Trophoblast cell (in vitro differentiated cells and primary cell): ENCODE measurements at places on chromosomes 1 and 21.

DNA sequence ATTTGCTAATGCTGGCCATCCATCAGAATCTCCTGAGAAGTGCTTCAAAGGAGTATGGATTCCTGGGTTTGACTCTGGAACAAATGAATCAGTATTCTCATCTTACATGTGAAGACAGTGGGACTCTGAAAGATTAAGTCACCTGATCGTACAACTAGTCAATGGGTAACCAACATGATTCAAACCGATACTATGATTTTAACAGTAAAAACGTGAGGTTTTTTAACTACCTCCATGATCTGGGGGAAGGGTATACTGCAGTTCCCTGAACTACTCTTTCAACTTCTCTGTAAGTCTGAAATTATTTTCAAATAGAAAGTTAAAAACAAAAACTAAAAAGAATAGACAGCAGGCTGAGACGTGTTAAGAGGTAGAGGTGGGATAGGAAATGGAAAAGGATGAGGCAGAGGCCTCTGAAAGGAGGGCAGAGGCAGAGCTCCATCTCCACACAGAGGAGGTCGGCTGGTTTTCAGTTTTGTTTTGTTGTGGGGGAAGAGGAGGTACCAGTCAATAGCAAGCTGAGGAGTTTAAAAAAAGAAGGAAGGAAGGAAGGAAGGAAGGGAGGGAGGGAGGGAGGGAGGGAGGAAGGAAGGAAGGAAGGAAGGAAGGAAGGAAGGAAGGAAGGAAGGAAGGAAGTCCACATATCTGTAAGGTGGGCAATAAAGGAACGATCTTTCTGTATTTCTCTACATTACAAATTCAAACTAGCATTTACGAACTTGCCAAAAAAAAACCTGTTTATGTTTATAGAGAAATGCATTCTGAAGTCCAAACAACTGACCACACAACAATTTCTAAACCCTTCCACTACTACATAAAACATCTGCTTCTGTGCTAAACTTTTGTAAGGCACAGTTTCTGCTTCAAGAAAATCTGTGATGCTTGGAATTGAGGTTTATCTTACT is 213.1 kb downstream of the RERE start:
- no peak for DNase-seq

DNA sequence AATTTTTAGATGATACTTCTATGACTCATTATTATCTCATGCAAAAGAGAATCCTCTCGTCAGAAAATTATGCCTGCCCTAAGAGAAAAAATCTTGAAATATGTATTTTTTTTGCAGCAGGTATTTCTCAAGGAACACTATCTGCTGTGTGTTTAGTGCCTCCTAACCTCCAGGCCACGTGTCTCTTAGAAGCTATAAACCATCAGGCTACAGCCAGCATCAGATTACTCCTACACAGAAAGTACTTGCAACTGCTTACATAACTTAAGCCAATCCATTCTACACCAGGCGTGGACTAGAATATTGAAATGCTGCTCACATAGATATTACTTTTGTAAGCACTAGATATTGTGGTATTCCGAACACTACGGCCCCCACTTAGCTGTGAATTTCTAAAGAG is 933.4 kb downstream of the PLA2G4A start:
- no peak for DNase-seq

DNA sequence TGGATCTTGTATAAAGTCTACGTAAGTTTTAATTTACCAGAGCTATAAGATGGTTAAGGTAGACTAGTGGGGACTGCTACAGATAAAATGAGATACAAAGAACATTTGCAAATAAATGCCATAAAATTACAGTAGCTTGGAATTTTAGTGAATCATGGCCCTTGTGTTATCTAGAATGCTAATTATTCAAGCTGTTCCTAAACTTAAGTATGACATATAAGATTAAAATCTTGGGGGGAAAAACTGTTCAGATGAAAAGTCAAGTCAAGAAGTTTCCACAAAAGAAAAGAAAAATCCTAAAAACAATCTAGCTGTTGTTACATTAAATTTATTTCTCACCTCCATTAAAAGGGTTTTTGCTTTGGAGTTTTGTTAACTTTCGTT is 51.7 kb downstream of the SIM2 start:
- no peak for DNase-seq

DNA sequence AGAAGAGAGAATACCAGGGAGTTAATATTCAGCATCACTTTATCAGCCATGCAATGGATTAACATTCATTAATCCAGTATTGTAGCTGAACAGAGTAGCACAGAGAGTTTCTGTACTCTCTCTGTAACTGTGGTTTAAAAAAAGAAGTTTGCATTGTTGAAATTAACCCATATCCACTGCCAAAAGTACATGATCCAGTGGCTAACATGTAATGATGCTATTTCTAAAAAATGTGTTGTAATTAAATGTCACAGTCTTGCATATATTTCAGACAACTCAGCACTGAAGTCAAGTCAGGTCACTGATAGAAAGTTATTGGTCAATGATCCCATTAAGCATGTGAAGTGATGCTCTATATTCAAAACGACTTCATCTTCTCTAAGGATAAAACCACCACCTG is 141.3 kb downstream of the NRIP1 start:
- no peak for DNase-seq

- DNase-seq, result peak; percentile 45
Measured at GRCh38 chr1:206579747-206580437, 32.4 kb downstream of the EIF2D start.

DNA sequence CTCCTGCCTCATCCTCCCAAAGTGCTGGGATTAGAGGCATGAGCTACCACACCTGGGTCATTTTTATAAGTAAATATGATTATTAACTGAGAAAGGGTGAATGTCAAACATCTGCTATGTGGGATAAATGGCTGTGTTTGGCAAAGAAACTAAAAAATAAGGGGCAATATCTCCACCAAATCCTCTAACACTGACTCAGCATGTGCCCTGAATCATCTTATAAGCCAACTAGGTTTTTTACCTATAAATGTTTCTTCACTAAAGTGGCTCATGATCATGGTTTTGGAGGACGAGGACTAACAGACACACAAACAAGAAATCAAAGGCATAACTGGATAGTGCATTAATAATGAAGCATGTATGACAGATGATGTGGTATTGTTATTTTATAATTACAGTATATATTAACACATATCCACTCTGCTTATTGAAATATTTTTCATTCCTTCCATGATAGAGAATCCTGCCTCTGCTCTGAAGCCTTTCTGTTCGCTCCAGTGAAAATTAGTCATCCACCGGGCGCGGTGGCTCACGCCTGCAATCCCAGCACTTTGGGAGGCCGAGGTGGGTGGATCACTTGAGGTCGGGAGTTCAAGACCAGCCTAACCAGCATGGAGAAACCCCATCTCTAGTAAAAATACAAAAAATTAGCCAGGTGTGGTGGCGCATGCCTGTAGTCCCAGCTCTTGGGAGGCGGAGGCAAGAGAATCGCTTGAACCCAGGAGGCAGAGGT is 11.7 kb upstream of the ARHGAP29 start:
- DNase-seq, result peak; percentile 35

- no peak for DNase-seq
Measured at GRCh38 chr1:112342558-112342957, 53.5 kb upstream of the CTTNBP2NL start.

DNA sequence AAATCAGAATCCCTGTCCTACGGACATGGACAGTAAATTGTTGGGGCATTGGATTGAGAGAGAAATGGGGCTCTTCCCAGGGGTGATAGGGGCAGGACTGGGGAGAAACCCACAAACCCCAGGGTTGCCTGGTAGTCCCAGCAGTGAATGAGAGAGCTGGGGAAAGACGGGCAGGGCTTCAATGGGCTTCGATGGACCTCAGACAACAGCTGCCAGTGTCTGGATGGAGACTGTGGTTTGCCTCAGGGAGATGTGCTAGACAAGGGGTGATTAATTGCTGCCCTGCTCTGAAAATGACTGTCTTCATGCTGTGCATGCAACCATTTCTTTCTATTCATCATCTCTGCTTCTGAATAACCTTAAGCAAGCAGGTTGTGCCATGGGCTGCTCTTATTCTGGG is 7.4 kb downstream of the GPR25 start:
- no peak for DNase-seq
